ENCODE measurements at places on chromosomes 12 and 14.
A peak's percentile ranks its signal among the peaks of the same experiment; 100 is the strongest.

DNA sequence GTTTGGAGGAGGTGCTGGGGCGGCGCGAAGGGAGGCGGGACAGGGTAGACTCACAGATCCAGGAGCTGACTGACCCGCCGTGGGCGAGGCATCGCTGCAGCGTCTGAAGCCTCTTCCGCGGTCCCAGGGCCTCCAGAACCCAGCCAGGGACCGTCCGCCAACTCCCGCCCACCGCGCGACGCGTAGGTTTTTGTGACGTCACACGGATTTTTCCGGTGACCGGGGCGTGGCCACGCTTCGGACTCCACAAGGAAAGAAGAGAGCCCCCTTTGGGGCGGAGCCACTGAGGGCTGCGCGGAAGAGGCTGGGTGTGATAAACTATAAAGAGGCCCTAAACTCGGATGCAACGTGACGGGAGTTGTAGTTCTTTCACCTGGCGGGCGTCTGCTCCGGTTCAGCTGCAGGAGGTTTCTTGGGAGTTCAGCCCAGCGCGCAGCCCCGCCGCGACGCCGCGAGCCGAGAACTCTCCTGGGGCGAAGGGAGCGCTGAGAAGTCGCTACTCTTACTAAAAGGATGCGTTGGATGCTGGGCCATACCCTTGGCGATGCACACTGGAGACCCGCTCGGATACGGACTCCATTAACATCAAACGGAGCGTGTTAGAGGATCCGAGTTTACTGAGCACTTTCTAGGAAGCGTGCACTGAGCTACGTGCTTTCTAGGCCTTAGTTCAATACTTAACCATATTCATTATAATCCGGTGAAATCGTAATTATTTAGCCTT is at the start of gene AMN1:
AMN1 (minus strand) TSS at position 105 of the 724 bp plus-strand sequence; CDS start at position 92, 13 bp downstream.
- DNase-seq: peak; percentile 96

DNA sequence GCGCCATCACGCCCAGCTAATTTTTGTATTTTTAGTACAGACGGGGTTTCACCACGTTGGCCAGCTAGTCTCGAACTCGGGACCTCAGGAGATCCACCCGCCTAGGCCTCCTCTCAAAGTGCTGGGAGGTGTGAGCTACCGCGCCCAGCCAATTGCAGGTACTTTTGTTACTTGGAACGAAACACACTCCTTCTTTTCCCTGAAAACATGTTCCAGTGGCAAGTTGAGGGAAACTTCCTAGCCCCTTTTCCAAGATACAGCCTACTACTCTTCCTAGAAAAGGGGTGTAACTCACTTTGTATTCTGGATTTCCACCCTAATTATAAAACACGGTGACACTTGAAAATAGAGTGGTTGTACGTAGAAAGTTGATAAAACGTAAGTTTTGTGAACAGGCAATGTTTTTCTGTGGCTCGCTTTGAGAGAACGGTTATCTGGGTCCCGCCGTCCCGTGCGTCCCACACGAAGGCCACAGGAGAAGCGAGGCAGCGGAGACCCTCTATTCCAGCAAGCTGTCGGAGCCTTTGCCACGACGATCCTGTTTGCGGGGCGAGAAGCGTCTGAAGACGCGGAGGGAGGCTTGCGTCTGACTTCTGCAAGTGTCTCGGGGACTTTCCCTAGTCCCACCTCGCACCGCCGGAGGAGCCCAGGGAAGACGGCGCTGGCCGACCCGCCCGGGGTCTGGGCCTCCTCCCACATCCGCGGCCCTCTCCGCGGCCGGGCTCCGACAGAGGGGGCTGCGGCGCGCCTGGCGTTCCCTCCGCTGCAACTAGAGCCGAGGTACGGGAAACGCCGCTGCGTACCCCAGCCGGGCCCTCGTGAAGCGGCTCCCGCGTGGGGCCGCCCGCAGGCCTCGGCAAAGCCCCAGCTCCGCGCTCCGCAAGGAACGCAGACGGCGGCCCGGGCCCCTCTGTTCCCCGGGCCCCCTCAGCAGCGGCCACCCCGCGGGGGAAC is 745 bp downstream of the CDCA4 start:
- DNase-seq: no peak

GRCh38 chr12:57107456-57108155 is 3.6 kb downstream of the STAT6 start:
- no peak for DNase-seq

DNA sequence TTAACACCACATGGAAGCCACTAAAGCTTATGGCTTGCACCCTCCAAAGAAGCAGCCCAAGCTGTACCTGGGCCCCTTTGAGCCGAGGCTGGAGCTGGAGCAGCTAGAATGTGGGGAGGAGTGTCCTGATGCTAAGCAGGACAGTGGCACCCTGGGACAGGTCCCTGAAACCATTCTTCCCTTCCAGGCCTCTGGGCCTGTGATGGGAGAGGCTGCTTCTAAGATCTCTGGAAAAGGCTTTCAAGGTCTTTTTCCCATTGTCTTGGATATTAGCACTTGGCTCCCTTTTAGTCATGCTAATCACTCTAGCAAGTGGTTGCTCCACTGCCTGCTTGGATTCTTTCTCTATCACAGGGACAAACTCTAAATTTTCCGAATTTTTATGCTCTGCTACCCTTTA is 40.9 kb downstream of the OSBPL8 start:
- DNase-seq: no peak

- no peak for DNase-seq
These were observed 48.6 kb downstream of the DRAM1 start for GRCh38 chr12:101925935-101926334.

DNA sequence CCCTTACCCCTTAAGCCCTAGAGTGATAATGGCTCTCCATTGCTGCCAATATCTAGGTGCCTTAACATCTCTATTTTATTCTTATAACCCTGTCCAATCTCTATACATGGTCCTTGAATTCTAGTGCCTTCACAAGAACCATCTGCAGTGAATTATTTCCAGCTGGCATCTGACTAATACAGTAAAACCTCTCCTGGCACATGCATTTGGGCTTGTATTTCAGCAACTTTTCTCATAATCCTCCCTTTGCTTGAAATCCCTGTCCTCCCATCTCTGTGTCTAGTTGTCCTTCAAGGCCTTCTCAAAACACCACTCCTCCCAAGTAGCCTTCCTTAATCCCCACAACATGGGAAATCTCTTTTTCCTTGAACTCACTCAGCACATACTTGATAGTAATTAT is 14.2 kb upstream of the HMGA2 start:
- no peak for DNase-seq

DNA sequence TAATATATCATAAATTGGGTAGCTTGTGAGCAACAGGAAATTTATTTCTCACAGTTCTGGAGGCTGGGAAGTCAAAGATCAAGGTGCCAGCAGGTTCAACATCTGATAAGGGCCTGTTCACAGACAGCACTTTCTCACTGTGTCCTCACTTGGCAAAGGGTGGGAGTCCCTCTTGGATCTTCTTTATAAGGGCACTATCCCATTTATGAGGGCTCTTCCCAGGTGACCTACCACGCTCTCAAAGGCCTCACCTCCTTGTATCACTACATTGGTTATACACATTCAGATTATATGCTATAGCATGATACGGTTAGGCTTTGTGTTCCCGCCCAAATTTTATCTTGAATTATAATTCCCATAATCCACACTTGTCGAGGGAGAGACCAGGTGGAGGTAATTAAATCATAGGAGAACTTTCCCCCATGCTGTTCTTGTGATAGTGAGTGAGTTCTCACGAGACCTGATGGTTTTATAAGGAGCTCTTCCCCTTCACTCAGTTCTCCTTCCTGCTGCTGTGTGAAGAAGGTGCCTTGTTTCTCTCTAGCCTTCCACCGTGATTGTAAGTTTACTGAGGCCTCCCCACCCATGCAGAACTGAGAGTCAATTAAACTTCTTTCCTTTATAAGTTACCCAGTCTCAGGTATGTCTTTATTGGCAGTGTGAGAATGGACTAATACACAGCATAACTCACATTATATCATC is 19.2 kb upstream of the LRIG3 start:
- no peak for DNase-seq

DNA sequence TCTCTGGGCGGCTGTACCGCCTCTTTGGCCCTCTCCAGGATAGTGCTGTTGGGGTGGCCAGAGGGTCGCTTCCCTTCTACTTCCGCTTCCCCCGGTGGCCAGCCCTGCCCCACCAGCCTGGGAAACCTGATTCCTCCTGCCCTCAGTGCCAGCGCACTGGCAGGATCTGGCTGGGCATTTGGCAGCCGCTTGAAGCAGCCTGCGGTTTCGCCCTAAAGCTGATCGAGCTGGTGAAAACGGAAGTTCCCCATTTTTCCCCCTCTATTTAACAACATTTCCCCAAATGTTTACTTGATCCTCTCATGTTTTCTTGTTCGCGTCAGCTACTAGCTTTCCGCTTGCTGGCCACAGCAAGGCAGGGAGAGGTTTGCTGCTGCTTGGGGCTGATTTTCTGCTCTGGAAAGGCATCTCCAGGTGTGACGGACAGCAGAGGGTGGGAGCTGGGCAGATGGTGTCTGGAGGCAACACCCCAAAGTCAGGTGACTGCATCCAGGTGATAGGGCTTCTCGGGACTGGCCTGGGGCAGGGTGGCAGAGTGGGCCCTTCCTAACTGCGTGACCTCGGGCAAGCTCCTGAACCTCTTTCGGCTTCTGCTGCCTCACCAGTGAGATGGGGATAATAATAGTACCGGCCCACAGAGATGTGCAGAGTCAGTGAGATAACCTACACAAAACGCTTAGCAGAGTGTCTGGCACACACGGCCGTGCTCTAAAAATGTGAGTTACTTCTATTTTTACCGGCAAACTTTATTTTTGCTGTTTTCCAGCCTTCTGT is 53.1 kb downstream of the TSPAN9 start:
- no peak for DNase-seq

DNA sequence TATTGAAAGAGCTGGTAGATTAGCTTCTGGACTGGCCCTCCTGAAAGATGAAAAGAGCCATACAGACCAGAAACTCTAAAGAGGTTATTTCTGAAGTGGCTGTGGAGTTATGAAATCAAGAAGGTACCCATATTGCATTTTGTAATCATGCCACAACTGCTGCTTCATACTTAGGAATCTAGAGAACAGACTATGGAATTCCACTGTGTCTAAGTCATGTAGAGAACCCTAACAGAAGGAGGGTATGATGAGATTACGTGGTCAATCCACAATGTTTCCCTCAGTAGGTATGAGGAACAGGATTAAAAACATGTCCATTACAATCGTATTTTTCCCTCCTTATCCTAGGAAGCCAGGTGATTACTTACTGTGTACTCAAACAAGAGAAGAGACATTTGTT is 708.8 kb downstream of the RERGL start:
- no peak for DNase-seq

GRCh38 chr14:35362450-35362849 is 42.1 kb downstream of the NFKBIA start:
- DNase-seq: no peak

GRCh38 chr12:2540535-2540941 is 254.2 kb upstream of the FKBP4 start:
- DNase-seq: no peak

DNA sequence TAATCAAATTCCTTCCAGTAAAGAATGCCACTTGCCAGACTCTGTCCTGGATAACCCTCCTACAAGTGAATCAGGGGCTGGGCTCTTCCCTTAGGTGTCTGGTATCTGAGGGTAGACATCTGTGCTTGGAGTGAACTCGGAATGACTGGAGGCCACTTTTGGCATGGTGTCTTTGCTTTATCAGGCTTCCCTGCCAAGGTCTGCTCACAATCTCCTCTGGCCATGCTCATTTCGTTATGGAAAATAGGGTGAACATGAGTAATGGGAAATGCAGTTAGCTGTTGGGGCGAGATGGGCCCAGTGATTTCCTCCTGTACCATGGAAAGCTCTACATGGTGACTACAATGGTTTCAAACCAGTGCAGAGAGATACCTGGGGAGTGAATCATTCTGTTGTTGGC is 212.9 kb downstream of the NRXN3 start:
- no peak for DNase-seq

- no peak for DNase-seq
These were observed 71.7 kb downstream of the HMGA2 start for GRCh38 chr12:65895759-65896656.

- no peak for DNase-seq
These were observed 5.9 kb downstream of the DHRS2 start for GRCh38 chr14:23641915-23642588.

DNA sequence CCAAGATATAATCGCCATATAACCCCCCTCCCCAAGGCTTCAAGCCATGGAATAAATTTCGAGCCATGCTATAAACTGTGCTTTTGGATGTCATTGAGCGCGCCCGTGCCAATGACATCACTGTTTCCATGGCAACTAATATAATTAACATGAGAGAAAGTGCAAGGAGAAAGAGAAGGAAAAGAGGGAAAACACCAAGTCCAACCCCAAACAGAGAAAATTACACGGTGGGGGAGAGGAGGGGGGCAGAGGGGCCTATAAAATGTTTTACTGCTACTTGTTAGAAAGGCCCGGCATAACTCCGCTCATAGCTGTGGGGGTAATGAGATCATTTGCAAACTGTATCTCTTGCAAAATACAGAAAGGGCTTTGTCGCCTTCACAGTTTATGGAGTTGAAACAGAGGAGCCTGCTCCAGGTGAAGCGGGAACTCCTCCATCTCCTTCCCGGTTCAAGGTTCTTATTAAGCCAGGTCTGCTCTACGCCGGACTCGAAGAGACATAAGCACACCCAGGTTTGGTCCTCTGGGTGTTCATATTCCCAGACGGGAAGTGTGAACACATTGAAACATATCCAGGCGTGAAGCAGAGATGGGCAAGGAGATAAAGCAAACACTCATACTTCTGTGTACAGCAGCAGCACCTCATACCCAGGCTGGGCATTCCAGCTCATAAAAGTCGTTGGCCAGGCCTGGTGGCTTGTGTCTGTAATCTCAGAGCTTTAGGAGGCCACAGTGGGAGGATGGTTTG is 99.1 kb upstream of the MAP1LC3B2 start:
- DNase-seq: no peak

GRCh38 chr12:48198672-48198971 is 4.5 kb downstream of the OR10AD1 start:
- no peak for DNase-seq

DNA sequence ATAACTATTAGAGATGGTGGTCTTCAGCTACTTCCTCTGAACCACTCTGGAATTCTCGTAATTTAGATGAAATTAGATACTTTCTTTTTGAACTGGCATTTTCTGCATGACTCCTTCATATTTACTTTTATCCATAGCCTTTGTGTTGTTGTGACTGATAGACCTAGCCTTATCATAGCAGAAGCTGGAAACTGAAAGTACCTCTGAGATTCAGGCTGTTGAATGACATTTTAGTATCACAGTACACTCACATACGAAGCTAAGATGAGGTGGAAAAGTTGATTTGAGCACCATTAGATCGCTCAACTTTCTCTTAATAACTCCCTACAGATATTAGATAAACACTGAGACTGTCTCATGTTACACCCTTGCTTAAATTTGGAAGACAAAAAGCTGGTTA is 525.1 kb upstream of the FBXO33 start:
- no peak for DNase-seq

DNA sequence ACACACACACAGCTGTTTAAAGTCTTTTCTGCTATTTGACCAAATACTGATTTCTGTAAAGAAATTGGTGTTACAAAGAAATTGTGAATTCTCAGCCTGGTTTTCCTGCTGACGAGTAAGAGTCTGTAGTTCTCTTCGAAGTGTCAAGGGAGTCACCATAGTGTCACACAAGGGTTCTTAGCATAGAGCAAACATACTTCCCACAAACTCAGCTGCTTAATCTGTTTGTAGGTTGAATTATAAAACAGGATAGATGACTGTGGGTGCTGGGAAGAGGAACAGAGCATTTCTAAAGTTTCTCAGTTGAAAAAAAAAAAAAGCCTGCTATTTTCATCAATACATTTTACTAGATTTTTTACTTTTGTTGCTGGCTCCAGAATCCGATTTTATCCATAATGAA is 82.9 kb downstream of the FOXA1 start:
- DNase-seq: no peak

All from NCI-H1436 treated with DMSO at 0.1 percent for 48 hours (cell line).